ENCODE measurements at places on chromosomes 5 and 9. TPM values are rescaled to one million over a fixed set of nuclear protein-coding genes. Genes with fewer than 3 reads are reported as not detected.

DNA sequence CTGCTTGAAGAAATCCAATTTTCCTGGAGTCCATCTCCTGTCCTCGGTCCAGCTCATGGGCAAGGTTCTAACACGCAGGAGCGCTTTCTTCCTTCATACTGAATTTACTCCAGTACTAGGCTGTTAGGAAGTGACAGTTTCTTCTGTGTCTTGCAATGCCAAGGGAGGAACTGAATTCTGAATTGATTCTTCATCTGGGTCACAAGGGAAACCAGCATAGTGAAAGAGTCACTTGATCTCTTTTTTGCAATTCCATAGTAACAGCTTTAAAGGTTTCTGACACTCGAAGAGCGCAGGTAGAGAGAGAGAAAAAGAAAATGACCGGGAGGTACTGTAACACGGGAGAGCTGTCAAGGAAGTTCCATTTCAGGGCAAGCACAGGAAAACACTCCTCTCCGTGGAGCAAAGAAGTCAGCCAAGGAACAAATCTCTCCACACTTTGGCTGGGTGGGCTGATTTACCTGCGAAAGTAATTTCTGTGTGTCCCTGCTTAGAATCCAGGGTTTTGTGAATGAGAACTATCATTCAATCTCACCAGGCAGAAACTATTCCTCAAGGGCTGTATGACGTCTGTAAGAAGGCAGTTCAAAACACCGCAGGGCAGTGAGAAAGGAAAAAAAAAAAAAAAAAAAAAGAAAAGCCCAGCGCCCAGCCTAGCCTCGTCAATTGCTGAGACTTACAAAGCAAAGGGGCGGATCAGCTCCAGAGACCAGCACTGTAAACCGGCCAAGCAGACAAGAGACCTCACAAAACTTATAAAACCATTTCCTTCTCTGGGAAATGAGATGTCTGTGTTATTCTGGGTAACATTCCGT lies 617.8 kb downstream of the PDE4D start:
- DNase-seq, result no peak

SHC3 gene
- total RNA-seq, result not detected

DNA sequence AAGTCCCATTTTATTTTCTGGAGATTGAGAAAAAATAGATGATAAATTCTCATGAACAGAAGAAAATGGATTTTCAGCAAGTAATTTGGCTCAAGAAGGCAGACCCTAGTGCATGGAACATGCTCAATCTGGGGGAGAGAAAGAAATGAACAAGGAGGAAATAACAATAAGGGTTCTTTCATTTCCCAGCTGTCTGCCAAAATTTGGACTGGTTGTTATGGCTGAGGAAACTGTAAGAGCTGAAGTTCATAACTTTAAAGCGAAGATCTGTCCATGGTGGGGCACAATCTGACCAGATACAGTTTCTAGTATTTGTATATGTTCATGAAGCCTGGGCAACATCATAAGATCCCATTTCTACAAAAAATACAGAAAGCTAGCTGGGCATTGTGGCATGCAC lies 1386.5 kb upstream of the DMAC1 start:
- no peak for DNase-seq

- DNase-seq, result no peak
Observed at GRCh38 chr5:68960456-68960855, 133.4 kb upstream of the SLC30A5 start.

GRCh38 chr9:81387360-81388106 lies 301.8 kb downstream of the TLE1 start:
- no peak for DNase-seq

DNA sequence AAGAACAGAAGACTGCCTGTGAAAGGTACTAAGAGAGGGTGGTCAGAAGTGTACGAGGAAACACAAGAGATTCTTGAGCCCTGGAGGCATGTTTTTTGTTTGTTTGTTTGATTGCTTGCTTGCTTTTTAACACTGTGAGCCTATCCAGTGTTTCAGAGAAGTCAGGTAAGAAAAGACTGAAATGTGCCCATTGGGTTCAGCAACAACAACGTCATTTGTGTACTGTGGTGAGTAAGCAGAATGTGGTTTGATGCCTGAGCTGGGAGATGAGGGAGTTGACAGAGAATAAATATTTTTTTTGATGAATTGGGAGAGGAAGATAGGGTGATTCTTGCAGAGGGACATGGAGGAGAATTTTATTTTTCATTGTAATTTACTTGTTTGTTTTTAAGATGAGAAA lies 73.1 kb downstream of the RPS23 start:
- no peak for DNase-seq

SPATA31A3 gene
- total RNA-seq, result not detected
